Activated CD4-positive, alpha-beta T cell treated with anti-CD3 and anti-CD28 coated beads, Interleukin-2, amount 50 U/mL, for 4 hours (primary cell): ENCODE measurements at places on chromosomes 7 and 10.

- DNase-seq, result no peak
Observed at GRCh38 chr7:102045681-102046372, 228.4 kb downstream of the CUX1 start.

GRCh38 chr10:60035984-60036383 lies 129.6 kb upstream of the CCDC6 start:
- no peak for DNase-seq

GRCh38 chr7:115782696-115783490 lies 247.7 kb downstream of the TFEC start:
- no peak for DNase-seq

DNA sequence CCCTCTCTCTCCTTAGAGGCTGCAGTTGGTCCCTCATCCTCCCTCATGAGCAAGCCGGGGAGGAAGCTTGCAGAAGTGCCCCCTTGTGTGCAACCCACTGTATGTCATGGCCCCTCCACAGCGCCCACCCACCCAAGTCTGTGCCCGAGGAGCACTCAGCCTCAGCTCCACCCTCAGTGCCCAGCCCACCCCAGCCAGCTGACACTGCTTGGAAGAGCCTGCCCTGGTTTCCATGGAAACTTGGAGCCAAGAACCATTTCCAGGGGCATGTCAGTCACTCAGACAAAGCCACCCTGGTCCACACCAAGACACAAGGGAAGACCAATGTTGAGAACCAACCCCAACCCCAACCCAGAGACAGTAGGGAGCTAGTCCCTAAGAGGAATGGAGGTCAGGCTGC lies 79.5 kb downstream of the PAX2 start:
- DNase-seq, result no peak
